ENCODE measurements at places on chromosomes 1 and 21.

GRCh38 chr1:203172184-203173010 is 3.2 kb downstream of the MYBPH start:
- DNase-seq, result peak; percentile 73

DNA sequence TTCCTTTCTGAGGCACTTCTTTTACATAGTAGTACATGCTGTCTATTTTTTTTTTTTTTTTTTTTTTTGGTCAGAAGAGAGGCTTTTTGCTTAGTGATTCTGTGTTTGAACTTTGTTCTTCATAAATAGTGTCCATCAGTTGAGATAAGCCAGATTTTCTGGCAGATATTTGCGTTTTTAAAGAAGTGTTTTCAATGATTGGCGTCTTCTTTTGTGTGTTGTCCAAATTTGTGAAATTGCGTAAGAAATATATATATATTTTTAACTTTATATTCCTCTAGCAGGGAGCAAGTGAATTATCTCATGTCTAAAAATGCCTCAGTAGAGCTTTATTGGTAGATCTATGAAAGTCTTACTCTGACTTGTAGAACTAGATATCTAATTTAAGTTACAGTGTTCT is 28.3 kb downstream of the NEK7 start:
- DNase-seq, result no peak

GRCh38 chr1:42008264-42008663 is 89.5 kb upstream of the HIVEP3 start:
- no peak for DNase-seq

DNA sequence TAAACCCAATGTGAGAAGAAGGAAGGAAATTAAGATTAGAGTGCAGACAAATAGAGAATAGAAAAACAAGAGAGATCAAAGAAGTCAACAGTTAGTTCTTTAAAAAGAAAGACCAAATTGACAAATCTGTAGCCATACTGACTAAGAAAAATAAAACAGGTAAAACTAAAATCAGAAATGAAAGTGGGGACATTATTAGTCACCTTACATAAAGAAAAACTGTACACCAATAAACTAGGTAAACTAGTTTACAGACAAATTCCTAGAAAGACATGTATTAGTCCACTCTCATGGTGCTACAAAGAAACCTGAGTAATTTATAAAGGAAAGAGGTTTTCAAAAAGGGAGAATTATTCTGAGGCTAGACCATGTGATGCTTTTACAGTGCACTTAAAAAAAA is 22.3 kb downstream of the BLZF1 start:
- DNase-seq, result no peak

DNA sequence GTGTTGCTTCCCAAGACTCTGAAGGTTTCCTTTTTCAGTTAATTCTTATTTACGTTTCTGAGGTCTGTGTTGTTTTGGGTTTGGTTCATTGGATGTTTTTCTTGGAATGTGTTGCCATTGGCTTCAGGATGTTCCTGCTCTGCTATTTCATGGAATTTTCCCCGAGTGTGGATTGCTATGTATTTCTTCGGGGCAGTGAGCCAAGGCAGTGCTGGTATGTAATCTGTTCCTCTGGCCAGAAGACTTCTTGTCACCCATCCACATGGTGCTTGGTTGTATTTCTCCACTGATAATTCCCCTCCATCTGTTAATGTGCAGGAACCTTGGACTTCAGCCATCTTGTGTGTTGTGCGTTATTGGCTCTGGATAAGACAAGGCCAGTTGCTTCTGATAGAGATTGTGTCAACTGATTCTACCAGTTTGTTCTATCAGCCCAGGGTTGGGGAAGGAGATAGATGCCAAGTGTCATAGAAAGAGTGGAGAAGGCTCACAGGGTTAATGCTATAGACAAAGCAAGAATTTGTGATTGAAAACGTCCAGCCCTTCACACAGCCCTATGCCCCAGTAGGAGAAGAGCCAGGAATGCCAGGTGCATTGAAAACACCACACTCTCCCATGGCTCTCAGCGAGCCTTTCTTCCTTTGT is 505.2 kb downstream of the PLPP3 start:
- no peak for DNase-seq

- peak; percentile 9 for DNase-seq
Observed at GRCh38 chr1:201016943-201017827, 6.3 kb downstream of the KIF21B start.

- DNase-seq, result peak; percentile 57
Observed at GRCh38 chr1:247681288-247681897, 1.9 kb upstream of the OR13G1 start.

DNA sequence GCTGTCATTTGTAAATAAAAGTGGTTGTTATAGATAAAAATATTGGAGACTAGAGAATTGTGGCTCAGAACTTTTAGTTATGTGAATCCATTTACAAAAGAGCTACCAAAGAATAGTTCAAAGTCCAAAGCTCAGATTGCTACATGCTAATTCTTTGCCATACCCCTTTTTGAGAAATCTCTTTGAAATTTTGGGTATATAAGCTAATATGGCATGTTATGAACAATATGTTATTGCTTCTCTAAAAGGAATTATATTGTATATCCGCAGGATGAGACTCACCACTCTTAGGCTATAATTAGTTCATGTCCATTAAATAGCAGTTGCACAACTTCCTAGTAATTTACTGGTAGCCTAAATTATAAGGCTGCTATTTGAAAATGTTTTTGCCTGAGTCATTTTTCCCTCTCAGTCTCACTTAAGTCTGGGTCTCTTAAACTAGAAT is 178.0 kb downstream of the ZNF281 start:
- no peak for DNase-seq

DNA sequence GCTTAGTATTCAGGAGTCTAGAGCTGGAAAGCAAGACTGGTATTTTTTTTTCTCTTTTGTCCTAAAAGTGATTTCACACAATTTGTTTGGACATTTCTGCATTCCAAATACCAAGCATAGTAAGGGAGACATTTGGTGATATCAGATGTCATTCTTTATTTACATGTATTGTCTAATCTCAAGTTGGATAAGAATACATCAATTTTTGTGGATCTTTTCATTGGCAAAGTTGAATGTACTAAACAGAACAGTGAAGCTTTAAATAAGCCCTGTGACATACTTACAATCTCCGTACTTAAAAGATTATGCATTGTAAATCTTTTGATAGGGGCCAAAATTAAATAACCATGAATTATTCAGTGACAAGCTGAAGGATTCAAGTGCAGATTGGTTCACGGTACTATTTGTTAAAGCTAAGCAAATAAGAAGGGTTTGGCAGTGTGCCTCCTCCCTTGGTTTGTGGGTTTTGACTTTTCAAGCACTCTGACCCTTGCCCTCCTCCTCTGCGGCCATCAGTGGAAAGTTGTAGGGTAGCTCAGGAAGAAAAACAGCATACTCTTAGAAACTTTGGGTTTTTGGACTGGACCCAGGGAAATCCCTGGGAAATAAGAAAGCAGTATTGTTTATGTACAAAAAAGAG is 663.7 kb downstream of the ADGRL2 start:
- no peak for DNase-seq
